ENCODE measurements at places on chromosomes 6 and 20. TPM values are rescaled to one million over a fixed set of nuclear protein-coding genes. Genes with fewer than 3 reads are reported as not detected.

DNA sequence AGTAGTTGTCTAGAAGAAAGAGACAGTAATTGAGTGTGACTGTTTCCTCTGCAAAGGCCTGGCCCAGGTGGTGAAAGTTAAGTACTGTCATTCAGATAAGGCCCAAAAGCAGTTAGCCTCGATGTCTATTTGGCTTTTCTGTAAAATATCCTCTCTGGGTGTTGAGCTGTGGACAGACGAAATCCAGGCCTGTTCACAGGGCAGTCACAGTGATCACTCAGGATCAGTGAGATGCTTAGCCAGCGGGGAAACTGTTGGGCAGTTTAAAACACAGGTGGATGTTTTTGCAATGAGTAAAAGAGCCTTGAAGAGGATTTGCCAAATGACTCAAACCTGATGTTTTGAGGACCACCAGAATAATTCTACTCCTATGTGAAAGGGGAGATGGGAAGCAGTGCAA is 22.0 kb upstream of the PRDM1 start:
- no peak for DNase-seq

DNA sequence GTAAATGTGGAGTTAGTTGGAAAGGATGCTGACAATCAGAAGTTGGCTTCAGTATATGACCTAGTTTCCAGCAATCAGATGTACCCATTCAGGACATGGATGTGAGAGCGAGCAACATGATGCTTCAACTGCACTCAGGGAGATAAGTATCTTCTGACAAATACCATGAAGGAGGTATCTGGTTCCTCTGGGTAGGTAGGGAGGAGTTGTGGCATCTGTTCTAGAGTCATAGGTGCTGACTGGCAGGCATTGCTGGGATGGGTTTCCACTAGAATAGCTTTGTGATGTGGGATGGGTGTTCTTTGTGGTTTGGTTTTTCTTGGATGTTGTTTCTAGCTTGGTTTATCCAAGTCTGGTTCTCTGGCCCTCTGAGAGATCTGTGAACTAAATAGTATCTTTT is 3.9 kb upstream of the REV3L start:
- no peak for DNase-seq

GRCh38 chr6:44052419-44053023 is 74.7 kb downstream of the MRPL14 start:
- peak; percentile 63 for DNase-seq

DNA sequence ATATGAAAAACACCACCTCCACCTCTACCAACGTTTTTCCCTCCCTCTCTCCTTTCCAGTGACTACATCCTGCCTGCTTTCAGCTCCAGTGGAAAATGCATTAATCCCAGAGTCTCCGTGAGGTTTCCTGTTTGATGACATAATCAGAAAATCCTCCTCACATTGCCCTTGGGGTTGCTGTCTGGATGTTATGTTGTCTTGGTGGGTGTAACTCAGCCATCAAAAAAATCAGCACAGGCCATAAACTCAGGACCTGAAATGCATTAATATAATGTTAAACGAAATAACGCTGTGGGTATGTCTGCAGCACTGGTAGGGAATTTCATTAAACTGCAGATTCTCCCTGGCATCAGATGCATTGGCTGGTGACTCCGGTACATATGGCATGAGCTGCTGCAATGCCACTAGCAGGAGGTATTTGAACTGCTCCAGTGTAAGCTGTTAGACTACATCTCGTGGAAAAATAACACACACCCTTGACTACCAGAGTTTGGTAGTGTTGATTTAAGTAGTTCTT is 297.8 kb downstream of the PRL start:
- DNase-seq, result peak; percentile 69

GRCh38 chr20:37253087-37253486 is 8.5 kb downstream of the GHRH start:
- DNase-seq, result no peak

GRCh38 chr6:37532122-37532521 is 32.4 kb upstream of the CCDC167 start:
- DNase-seq, result no peak

DNA sequence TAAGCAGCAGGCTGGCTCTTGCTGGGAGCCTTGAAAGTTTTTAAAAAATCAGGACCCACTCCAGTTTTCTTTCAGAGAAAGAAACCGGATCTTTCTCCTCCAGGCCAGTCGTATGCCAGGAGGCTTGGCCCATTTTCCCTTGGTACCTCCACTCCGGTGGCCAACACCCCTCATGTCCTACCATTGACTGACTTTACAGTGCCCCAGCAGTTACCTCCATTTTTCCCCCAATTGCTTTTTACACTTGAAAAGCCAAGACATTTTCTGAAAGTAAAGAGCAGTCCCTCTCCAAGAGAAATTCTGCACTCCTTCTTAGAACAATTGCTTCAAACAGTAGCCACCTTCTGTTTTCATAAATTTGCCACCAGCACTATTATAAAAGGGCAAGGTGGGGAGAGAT is 47.7 kb upstream of the SNX9 start:
- DNase-seq, result no peak

GRCh38 chr20:32764005-32764960 is 2.1 kb downstream of the DNMT3B start:
- no peak for DNase-seq

DNA sequence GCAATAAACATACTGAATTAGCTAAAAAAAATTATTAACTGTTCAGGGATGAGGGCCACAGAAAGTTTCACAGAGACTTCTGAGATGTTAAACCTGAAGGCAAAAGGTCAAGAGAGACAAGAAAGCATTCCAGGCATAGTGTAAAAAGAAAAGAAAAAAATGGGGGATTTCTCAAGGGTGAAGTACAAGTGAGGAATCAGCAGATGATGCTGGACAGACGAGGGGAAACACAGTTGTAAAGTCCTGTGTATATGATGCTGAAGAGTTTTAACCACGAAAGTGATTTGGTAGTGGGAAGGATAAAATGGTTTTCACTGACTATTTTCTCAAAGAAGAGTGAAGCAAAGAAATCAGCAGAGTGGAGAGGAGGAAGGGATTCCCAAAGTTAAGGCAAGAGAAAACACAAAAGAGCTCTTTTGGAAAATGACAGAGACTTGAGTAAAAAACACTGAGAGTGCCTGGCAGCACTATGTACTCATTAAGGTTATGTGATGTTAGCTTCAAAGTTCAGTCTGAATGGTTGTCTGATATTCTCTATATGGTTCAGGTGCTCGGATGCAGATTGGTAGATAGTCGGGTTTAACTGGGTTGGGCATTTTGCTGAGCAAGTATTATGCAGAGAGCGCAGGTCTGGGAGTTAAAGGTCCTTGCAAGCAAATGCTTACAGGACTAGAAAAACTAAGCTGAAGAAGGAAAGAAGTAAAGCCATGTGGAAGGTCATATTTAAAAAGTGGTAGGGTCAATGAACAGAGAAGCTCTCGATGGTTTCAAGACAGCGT is 16.4 kb downstream of the RAB23 start:
- DNase-seq, result no peak

- no peak for DNase-seq
Measured at GRCh38 chr20:19990850-19991249, 26.3 kb upstream of the NAA20 start.

- no peak for DNase-seq
Measured at GRCh38 chr6:79138146-79138545, 60.1 kb upstream of the PHIP start.

- no peak for DNase-seq
Measured at GRCh38 chr20:63356931-63357879, 3.9 kb downstream of the CHRNA4 start.

DNA sequence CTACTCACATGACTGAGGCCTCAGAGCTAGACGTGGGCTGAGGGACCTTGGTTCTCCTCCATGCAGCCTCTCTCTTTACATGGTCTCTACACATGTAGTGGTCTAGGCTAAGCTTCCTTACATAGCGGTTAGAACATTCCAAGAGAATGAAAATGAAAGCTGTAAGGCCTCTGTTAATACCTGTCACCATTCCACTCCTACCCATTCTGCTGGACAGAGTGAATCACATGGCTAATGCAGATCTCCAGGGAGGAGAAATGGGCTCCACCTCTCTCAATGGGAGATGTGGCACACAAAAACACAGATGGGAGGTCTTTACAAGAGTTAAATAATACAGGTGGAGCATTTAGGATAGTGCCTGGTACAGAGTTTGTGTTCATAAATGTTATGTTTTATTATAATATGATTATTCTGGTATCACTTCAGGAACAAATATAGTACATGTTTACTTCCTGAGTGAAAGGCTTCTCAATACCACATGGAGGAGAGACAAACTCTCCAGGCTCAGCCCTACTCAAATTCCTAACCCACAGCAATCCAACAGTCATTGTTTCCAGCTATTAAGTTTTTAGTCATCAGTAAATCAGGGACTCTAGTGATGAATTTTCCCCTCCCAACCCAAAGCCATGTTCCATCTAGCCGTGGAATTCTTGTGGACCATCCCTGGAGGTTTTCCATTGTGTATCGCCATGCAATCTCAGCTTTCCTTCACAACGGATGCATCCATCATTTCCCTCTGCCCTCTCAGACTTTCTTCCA is 57.9 kb downstream of the ISM1 start:
- DNase-seq, result no peak

DNA sequence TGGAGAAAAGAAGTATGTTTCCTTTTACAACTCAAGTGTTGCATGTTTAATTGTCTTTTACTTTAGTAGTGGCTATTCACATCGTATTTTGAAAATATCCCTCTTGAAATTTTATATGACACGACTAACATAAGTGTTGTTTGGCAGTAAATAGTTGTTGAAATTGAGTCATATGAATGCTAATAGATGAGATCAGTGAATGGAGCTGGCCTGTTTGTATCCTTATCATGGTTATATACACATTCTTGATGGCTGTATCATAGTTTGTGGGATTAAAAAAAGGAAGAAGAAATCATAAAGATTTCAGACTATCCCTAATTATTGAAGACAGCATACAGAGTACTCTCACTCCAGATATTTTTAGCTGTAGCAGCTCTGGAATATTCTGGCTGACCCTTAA is 8.2 kb upstream of the RAE1 start:
- DNase-seq, result no peak

MATN4 gene
- not detected for total RNA-seq

MACROD2 gene
- total RNA-seq, result 25.5 TPM

TMEM244 gene
- not detected for total RNA-seq

TNF gene
- not detected for total RNA-seq

Data from stomach (tissue), 19 donors.